ENCODE measurements at places on chromosomes 3 and 15. TPM values are rescaled to one million over a fixed set of nuclear protein-coding genes. Genes with fewer than 3 reads are reported as not detected.

GRCh38 chr15:99981839-99982658 lies 248.8 kb upstream of the LYSMD4 start:
- no peak overlapping the region for H3K27ac ChIP-seq
- peaks cover 38% of the 10 kb centered on the region for H3K27me3 ChIP-seq
- no peaks in the 10 kb centered on the region for H3K4me1 ChIP-seq
- no peaks in the 10 kb centered on the region for H3K36me3 ChIP-seq
- no peak overlapping the region for H3K4me3 ChIP-seq

The GOLGA6L7 gene
- polyA plus RNA-seq: not detected

DNA sequence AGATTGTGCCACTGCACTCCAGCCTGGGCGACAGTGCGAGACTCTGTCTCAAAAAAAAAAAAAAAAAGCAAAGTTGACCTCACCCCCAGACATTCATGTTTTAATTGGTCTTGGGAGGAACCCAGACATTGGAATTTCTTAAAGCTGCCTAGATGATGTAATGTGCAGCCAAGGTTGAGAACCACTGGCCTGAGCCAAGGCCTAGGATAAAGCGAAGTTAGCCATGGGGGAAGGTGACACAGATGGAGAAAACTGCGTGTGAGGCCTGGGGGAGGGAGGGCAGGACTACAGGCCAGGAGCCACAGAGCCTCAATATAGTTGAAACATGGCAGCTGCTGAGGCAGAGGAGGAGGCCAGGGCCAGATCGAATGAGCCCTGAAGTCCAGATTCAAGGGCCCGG lies 21.0 kb downstream of the GLB1 start:
- no peaks in the 10 kb centered on the region for H3K27me3 ChIP-seq
- no peak for DNase-seq
- H3K4me3 ChIP-seq: no peak overlapping the region
- peaks cover 8% of the 10 kb centered on the region for H3K36me3 ChIP-seq
- H3K4me1 ChIP-seq: peaks cover 37% of the 10 kb centered on the region
- no peak overlapping the region for H3K27ac ChIP-seq

- DNase-seq: no peak
- no peak overlapping the region for H3K4me3 ChIP-seq
- no peaks in the 10 kb centered on the region for H3K27me3 ChIP-seq
These were observed 35.8 kb downstream of the MLH1 start for GRCh38 chr3:37029111-37029510.

DNA sequence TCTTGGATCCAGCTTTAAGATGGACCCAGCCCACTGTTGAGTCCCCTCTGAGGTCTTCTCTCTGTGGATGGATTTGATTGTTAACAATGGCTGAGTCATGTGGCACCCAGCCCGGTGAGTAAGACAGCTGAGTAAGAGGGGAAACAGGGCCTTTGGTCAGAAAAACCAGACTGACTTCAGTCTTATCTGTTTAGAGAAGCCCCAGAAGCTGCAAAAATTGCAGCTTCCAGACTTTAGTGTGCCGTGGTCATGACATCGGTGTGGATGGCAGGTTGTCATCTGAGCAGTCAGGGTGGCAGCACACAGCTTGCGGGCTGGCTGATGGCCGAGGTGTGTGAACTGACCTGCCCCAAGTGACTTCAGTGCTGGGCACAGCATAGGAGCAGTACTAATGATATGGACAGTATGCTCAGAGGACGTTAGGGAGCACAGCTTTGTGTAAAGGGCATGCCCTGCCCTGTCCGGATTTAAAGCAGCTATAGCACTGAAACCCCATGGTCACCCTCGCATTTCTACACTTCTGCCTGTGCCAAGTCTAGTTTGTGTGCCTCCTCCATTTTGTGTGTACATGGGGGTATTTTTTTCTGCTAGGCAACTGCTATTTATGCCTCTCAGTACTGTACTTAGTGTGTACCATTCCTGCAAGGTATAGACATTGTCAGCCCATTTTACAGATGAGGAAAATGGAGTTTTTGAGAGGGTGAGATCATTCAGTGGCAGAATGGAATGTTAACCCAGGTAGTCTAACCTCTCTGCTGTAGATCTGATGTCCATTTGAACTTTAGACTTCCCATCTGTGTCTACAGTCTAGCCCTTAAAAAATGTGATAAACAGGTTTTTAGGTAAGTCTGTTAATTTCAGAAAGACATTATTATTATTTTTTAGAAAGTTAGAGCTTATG lies 44.4 kb downstream of the FLNB start:
- no peaks in the 10 kb centered on the region for H3K36me3 ChIP-seq
- H3K27ac ChIP-seq: no peak overlapping the region
- peaks cover 10% of the 10 kb centered on the region for H3K4me1 ChIP-seq
- H3K27me3 ChIP-seq: no peaks in the 10 kb centered on the region
- no peak overlapping the region for H3K4me3 ChIP-seq

- DNase-seq: no peak
- no peak overlapping the region for H3K27ac ChIP-seq
- no peak overlapping the region for H3K4me3 ChIP-seq
- H3K27me3 ChIP-seq: peaks cover 9% of the 10 kb centered on the region
- H3K36me3 ChIP-seq: no peaks in the 10 kb centered on the region
These were observed 264.8 kb downstream of the CLSTN2 start for GRCh38 chr3:140199743-140200142.

DNA sequence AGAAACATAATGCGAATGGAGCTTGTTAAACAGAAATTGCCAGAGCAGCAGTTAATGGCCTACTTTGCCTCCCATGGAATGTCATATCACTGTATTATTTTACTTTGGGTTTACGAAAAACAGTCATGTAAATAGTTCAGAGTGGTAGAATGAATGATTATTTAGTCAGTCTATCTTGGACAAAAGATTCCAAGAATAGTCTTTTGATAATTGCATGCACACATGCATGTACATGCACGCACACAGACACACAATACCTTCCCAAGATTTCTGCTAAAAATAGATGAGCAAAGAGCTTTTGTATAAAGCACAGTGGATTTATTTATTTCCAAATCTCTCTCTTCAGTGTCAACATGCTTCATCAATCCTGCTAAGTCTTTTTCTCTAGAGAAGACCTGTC lies 800.7 kb downstream of the DIPK2A start:
- no peak for DNase-seq
- no peak overlapping the region for H3K27ac ChIP-seq
- no peaks in the 10 kb centered on the region for H3K4me1 ChIP-seq

The CAMK2N2 gene
- polyA plus RNA-seq: not detected
